ENCODE measurements at places on chromosomes 2 and 18.

DNA sequence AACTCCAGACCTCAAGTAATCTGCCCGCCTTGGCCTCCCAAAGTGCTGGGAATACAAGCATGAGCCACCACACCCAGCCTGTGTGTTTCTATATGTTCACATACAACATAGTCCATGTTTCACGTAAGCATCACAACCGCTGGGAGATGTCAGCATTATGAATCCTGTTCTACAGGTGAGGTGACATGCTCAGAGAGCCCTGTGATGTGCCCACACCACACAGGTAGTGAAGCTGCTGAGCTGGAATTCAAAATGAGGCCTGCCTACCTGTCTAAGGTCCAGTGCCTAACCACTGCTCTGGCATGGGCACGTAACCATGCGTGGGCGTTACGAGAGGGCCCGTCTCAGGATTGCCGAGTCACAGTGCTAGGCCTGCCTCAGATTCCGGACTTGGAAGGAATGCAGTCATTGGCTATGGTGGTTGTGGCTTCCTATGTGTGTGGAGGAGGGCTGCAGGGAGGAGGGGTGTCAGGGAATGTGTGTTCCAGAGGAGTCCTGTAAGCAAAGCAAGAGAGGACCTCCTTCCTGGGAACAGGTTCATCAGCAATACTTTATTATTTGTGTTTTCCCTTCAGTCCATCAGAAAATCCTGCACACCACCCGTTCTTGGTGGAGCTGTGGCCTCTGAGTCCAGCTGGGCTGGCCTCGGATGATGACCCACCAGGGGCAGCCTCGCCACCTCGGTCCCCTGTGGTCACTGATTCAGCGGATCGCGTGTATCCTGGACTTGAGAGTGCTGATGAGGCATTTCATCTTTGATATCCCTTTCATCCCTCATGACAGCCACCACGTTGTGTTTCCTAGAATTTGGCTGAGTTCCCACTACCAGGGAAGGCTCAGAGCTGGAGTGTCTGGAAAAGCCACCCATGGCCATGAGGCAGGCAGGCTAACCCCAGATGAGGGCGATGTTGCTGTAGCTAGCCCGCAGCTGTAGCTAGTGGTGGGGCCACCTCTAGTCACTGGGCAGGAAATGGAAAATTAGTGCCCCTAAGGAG lies 31.1 kb downstream of the HK2 start:
- DNase-seq, result no peak

DNA sequence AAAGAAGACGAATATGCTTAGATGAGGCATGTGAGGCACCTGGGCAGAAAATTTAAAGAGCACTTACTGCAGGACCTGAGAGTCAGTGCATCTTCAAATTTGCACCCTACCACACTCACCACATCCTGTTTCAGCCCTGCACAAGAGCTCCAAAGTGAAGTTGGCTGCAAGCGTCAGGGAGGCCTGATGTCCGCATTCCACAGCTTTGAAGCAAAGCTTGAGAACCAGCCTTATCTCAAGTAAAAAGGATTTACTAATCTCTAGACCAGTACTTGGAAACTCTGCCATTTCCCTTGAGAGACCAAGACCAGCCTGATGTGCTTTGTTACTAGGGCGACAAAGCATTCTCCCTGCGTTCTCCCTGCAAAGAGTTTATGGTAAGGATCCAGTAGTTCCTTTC lies 3.4 kb upstream of the ASNSD1 start:
- no peak for DNase-seq

DNA sequence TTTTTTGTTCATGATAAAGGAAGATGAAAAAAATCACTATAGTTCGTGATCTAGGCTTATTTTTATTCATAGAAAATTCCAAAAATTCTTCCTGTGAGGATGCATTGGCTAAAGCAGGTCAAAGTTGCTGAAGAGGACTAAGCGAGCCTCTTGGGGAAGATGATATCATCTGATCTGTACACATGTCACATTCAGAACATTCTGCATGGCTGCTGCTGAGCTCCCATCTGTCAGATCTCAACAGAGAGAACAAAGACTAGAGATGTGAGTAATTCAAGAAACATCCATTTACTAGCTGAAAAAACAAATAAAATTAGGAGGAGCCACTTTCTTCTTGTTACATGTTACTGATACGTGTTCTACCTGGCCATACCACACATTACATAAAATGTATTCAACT lies 518.6 kb upstream of the FSIP2 start:
- peak; percentile 88 for DNase-seq

GRCh38 chr18:62281684-62282083 lies 43.4 kb upstream of the TNFRSF11A start:
- no peak for DNase-seq
